Stimulated activated CD4-positive, alpha-beta T cell treated with anti-CD3 and anti-CD28 coated beads, TNF-alpha, amount 100 ng/mL, for 24 hours (primary cell): ENCODE measurements at places on chromosomes 6 and 20.

DNA sequence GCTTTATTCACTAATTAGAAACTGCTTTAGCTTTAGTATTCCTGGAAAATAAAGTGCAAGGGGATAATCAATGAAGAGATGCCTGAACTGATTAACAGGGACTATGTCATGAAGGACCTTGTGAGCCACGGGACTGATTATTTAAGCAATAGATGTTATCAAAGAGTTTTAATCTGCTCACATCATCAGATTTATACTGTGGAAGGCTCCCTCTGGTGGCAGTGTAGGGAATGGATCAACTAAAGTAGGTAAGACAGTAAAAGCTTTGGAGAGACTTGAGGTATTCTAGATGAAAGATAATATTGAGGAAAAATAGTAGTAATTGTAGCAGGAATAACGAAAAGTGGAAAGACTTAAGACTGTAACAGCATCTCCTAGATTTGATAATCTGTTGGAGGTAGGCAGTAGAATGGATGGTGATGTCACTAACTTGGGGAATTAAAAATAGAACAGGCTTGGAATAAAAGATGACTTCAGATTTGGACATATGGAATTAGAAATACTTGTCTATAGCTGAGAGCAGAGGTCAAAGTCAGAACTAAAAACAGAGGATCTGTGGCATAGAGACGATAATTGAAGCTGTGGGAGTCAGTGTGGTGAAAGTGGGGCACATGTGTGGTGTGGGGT is 80.3 kb upstream of the HTR1E start:
- DNase-seq, result peak; percentile 5

GRCh38 chr20:34472246-34472925 is 43.8 kb upstream of the DYNLRB1 start:
- no peak for DNase-seq

- DNase-seq, result no peak
These were observed 336 bp upstream of the LY6G5C start for GRCh38 chr6:31681135-31681671.

GRCh38 chr6:118886641-118887040 is 7.3 kb upstream of the ASF1A start:
- DNase-seq, result no peak

GRCh38 chr20:47629907-47630306 is 128.2 kb downstream of the NCOA3 start:
- DNase-seq, result no peak

GRCh38 chr20:63357921-63358905 is 2.9 kb downstream of the CHRNA4 start:
- no peak for DNase-seq

- no peak for DNase-seq
These were observed 1.5 kb upstream of the COL9A3 start for GRCh38 chr20:62815066-62815991.

DNA sequence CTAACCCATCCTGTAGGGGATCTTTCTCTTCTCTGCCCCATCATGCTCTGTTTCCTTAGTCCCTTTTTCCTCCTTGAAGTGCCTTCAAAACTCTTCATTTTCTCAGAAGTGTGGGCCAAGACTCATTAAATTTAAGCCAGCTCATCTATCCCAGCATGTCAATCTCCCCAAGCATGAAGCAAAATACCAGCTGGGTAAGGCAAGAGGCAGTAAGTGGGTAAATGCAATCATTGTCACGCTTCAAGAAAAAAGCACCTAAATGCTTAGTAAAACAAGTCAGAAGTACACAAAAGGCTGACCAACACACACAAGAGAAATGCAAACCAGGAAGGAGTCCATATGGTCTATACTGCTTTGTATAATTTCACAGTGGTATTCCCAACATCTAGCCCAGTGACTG is 61.5 kb downstream of the COL12A1 start:
- DNase-seq, result no peak

DNA sequence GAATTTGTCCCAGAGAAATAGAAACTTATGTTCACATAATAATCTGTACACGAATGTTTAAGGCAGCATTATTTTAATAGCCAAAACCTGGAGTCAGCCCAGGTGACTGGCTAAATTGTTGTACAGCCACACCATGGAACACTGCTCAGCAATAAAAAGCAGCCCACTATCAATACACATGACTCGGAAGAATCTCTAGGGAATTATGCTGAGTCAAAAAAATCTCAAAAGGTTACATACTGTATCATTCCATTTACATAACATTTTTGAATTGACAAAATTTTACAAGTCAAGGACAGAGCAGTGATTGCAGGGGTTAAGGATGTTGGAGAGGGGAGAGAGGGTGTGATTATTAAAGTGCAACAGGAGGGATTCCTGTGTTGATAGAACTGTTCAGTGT is 163.4 kb downstream of the UBE3D start:
- no peak for DNase-seq

GRCh38 chr6:164168595-164168994 is 754.1 kb downstream of the QKI start:
- DNase-seq, result no peak

DNA sequence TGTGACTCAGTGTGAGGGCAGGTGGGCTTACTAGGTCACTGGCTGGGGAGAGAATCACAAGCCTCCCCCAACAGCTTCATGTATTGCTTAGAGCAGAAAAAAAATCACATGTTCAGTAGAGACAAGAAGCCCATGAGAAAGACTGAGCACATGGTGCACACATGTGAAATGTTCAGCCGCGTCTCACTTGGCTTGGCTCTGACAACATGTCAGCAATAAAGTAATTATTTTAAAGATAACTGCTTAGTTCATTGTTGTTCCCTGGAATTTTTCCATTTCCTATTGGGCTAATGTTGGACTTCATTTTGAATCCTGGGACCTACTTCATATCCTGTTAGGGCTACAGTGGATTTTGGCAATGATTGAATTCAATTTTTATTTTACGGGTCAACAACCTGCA is 222.6 kb downstream of the C6orf118 start:
- DNase-seq, result no peak

DNA sequence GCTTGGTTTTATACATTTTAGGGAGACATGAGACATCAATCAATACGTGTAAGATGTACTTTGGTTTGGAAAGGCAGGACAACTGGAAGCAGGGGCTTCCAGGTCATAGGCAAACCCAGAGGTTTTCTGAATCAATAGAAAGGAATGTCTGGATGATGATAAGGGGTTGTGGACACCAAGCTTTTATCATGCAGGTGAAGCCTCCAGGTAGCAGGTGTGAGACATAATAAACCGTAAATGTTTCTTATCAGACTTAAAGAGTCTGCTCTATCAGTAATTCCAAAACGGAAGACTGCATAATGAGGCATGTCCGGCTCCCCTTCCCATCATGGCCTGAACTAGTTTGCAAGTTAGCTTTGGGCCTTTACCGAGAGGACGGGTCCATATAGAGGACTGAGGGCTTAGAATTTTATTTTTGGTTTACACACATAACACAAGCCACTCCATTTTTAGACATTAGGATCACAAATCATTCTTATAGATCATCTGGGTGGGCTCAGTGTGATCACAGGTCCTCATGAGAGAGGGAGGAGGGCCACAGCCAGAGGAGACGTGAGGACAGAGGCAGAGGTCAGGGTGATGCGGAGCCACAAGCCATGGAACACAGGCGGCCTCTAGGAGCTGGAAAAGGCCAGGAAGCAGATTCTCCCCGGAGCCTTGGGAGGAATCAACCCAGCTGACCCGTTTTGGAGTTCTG is 10.7 kb upstream of the SERPINB9 start:
- DNase-seq, result no peak

- no peak for DNase-seq
These were observed 25.7 kb downstream of the HMGN3 start for GRCh38 chr6:79208816-79209215.

DNA sequence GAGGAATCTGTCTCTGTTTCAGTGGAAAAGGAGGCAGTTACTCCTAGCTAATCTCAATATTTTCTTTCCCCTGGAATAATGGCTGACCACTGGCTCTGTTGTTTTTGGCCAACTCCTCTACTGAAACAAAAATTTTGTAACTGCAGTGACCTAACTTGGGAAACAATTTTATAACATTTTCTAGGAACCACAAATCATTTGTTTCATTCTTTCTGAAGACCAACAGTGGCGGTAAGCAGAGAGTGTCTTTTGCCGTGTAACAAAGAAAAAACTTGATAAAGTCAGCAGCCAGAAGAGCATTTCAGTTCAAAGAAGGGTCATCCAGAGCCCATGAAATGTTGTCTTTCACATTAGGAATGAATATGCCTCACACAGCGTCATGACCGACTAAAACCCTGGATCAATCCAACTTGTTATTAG is 11.8 kb upstream of the BFSP1 start:
- no peak for DNase-seq

GRCh38 chr6:74458536-74458935 is 747.3 kb downstream of the COL12A1 start:
- no peak for DNase-seq

- no peak for DNase-seq
These were observed 104.5 kb downstream of the MKKS start for GRCh38 chr20:10329387-10330005.

GRCh38 chr20:31913431-31914157 is 38.3 kb downstream of the PDRG1 start:
- no peak for DNase-seq

DNA sequence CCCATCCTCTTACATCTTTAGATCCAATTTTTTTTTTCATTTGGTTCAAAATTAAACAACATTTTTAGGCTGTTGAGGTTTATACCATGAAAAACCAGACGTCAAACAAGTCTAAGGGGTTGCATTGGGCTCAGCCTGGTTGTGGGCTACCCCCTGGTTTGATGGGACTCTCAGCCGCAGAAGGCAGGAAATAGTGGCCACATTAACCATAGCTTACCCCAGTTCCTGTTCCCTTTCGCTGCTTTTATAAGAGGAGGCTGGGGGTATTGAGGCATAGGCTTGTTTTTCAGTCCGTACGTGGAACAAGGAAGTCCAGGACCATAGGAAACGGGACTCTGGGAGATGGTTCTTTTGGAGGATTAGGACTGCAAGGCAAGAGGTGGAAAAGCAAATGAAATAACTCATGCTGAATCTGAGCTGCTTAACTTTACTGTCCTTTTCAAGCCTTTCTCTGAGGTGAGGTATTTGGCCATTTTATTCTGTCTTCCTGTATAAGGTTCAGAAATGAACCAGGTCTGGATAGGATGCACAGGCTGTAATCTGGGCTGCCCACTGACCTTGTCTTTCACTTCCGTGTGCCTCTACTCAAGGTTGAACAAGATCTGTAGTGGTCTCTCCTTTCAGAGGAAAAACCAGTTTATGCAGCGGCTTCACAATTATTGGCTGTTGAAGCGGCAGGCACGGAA is 7.7 kb downstream of the BRPF3 start:
- DNase-seq, result no peak

GRCh38 chr6:41226752-41227151 is 1.4 kb upstream of the TREML4 start:
- no peak for DNase-seq

GRCh38 chr20:22807646-22808244 is 223.4 kb upstream of the FOXA2 start:
- no peak for DNase-seq

GRCh38 chr6:30870546-30870945 is 13.8 kb upstream of the DDR1 start:
- no peak for DNase-seq

- DNase-seq, result no peak
These were observed 44.5 kb upstream of the STMND1 start for GRCh38 chr6:17057322-17057721.

DNA sequence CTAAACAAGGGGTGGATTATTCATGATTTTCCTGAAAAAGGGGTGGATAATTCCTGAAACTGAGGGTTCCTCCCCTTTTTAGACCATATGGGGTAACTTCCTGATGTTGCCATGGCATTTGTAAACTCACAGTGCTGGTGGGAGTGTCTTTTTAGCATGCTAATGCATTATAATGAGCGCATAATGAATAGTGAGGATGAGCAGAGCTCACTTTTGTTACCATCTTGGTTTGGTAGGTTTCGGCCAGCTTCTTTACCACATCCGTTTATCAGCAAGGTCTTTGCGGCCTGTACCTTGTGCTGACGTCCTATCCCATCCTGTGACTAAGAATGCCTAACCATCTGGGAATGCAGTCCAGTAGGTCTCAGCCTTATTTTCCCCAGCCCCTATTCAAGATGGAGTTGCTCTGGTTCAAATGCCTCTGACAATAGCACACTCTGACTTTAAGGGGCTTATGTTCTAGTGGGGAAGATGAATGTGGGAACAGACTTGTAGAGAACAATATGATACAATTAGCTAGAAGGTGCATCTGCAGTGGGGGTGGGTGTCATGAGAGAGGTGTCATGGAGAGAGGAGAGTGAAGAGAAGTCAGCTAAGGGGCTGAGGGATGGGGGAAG is 4.2 kb upstream of the GPR31 start:
- DNase-seq, result no peak

- peak; percentile 65 for DNase-seq
These were observed 20.6 kb upstream of the HLA-F start for GRCh38 chr6:29702519-29703103.

DNA sequence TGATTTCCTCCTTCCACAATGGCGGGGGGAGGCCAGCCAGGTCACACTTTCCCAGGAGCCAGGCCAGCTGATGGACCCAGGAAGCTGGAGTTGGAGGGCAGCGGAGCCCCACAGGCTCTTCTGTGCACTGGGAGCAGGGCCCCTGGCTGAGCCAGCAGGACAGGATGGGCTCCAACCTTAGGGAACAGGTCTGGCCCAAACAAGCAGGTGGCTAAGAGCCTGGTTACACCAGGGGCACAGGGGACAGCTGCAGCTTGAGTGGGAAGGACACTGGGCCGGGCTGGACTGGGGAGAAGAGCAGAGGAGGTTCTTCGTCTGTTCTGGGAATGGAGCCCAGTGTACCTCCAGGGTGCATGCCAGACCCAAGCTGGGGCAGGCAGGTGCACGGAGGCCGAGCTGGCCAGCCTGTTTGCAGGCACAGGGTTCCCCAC is 102.3 kb downstream of the DLL1 start:
- DNase-seq, result no peak

- DNase-seq, result no peak
These were observed 185.1 kb downstream of the JARID2 start for GRCh38 chr6:15430931-15431405.

DNA sequence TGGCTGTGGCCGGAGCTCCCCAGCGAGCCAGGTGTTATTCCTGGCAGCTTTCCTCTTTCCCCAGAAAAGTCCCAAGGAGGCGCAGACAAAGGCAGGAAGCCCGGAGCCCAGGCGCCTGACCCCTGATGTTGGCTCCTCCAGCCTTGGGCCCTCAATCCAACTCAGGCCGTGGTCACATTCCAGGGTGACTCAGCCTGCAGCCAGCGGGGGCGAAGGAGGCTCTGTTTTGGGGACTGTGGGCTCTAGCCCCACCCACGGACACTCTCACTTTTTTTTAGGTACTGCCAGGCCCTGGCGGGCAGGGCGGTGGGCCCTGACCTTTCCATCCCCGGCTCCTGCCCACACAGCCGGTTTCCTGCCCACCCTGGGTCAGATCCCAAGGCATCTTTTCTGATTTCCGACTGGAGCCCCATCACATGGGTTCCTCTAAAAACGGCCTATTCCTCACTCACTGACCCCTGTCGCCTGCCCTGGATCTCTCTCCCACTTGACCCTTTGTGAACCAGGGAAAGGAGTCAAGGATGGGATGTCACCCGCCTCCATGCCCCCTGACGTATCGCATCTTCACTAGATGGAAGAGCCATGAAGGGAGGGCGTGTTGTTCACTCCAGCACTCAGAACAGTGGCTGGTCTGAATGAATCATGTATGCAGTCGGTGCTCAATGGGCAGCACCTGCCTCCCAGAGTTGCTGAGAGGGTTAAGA is 5.5 kb downstream of the PTGIS start:
- DNase-seq, result no peak
